ENCODE measurements at places on chromosomes 2 and 18.

GRCh38 chr2:65688141-65688886, 255.9 kb upstream of the SPRED2 start:
- DNase-seq: no peak

GRCh38 chr18:46587600-46587999, 69.4 kb downstream of the LOXHD1 start:
- no peak for DNase-seq

DNA sequence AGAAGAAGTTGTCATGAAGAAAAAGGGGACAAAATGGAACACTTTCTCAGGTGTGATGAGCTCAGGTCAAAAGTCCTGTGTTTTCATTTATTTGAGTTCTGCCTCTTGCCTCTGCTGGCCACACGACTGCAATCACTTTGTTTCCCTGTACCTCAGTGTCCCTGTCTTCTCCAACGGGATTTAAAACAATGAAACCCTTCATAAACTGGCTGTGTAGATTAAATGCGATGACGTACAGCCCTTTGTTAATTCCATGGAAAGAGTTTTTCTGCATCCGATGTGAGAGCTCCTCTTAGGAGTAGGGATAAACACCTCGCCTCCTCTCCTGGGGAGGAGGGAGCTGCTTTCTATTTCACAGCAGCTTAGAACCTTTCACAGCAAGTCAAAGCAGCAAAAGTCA, 51.5 kb upstream of the CNGA3 start:
- no peak for DNase-seq

DNA sequence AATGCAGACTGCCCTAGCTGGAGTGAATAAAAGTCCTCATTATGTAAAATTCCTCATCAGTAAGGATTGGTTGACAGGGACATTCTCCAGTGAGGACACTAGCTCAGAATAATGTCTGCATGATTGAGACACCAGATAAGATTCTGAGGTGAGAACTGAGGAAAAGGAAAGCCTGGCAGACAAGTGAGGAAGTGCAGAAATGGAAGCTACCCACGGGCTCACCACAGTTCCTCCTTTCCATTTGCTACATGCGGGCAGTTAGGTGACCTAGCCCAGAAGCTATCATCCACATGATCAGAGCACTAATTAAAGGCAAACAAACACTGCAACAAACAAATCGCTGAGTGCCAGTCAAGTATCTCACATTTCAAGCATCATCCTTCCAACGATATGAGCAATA, 27.7 kb downstream of the NETO1 start:
- no peak for DNase-seq

GRCh38 chr2:30590407-30590806, 143.4 kb downstream of the LCLAT1 start:
- no peak for DNase-seq

GRCh38 chr2:132876745-132877391, 206.9 kb upstream of the LYPD1 start:
- DNase-seq: no peak

- no peak for DNase-seq
Observed at GRCh38 chr2:17805717-17806363, 10.4 kb upstream of the MSGN1 start.

DNA sequence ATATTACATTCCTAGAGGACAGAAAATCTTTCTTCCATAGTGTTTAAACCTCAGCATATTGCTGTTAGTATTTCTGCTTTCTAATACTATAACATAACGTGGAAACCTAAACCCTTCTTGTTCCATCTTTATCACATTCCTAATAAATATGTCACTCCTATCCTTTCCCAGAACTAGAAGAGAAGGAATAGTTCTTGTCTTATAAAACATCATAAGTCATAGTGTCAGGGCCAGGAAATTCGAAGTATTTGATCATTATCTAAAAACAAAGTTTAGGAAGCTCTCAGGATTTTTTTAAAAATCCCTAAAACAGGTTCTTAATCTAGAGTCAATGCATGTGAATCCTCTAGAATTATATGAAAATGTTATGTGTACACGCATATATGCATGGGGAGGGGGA, 2.0 kb downstream of the NHEJ1 start:
- DNase-seq: no peak

DNA sequence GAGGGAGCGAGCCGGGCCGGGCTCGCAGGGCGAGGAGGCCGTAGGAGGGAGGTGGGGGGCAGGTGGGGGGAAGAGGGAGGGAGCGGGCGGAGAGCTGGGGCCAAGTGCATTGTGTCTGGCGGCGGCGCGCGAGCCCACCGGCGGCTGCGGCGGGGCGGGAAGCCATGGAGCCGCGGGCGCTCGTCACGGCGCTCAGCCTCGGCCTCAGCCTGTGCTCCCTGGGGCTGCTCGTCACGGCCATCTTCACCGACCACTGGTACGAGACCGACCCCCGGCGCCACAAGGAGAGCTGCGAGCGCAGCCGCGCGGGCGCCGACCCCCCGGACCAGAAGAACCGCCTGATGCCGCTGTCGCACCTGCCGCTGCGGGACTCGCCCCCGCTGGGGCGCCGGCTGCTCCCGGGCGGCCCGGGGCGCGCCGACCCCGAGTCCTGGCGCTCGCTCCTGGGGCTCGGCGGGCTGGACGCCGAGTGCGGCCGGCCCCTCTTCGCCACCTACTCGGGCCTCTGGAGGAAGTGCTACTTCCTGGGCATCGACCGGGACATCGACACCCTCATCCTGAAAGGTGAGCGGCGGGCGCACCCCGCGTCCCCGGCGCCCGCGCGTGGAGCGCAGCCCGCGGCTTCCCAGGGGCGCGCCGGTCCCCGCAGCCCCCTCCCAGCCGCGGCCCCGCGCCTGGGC, at the start of gene TMEM178A:
Gene TMEM178A (plus strand): TSS at position 107 of the 680 bp plus-strand sequence. CDS start 58 bp downstream, at position 165.
- peak; percentile 10 for DNase-seq

DNA sequence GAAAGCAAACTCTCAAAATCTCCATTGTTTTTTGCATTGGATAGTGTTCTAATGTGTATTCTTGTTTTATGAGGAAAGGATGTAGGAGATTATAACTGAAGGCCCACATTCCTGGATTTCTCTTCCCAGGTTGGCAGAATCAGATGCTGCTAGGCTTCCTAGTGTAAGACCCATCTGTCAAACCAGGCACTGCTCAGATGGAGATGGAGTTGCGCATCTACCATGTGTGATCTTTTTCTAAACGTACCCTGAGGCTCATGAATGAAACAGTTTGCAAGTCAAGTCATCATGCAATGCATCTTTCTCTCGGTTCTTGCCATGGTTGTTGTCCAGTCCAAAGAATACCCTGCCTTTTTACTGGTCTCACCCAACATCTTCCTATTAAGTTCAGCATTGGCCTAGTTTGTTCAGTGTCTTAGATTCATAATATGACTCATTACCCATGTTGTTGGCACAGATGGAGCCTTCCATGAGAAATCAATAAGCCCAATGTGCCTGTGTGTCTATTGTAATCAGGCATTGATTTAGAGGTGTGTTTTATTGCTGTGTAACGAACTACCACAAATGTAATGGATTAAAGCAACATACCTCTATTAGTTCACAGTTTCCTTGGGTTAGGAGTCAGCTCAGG, 127.4 kb downstream of the NYAP2 start:
- DNase-seq: no peak

- DNase-seq: no peak
Observed at GRCh38 chr2:165843351-165843750, 49.3 kb upstream of the GALNT3 start.

DNA sequence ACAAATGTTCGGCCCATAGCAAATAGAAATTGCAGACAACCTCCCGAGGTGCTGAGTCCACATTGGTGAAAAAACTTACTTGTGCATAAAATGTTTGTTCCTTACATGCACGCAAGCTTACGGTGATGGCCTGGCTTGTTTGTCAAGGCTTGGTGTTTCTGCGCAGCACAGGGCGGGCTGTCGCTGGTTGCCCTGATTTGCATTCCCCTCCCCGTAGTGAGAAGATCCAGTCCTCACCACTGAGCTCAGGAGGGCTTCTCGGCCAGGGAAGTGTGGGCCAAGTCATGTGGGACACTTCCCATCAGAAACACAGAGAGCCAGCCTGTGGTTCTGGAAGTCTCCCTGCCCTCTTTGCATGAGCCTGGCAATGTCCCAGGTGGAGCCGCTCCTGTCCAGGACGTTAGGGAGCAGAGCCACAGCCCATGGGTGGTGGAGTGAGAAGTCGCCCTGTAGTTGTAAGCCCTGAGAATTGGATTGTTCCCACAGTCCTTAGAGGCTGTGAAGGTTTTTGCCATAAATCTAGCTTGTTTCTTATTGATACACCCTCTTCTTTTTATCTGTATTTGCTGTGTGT, 152.7 kb downstream of the TWIST2 start:
- no peak for DNase-seq

DNA sequence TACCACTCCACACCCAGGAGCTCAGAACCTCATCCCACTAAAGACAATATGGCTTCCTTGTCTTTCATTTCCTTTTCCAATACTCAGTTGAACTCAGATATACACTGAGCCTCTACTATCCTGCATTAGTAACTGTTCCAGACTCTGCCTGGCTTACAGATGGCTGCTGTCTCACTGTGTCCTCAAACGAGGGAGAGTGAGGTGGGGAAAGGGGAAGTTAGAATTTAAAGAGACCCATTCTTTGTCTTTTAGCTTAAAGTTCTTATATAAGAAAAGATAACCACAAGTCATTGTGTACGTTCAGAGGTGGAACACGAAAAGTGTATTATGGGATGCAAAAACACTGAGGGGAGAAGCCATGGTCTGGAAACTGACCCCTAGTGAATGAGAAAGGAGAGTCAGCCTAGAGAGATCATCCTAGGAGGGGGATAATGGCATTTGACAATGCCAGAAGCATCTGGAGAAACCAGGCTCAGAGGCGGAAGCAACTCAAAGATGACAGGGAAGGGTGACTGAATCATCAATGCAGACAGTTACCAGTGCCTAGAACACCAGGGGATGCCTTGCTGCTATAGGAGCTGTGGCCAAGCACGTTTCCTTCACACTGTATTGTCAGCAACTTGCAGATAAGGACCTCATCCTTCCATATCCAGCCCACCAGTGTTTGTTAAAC, 170.7 kb downstream of the CYRIA start:
- no peak for DNase-seq

- DNase-seq: no peak
Observed at GRCh38 chr18:79935925-79936324, 15.5 kb downstream of the SLC66A2 start.

- no peak for DNase-seq
Observed at GRCh38 chr2:86686905-86687304, 33.2 kb upstream of the RMND5A start.

DNA sequence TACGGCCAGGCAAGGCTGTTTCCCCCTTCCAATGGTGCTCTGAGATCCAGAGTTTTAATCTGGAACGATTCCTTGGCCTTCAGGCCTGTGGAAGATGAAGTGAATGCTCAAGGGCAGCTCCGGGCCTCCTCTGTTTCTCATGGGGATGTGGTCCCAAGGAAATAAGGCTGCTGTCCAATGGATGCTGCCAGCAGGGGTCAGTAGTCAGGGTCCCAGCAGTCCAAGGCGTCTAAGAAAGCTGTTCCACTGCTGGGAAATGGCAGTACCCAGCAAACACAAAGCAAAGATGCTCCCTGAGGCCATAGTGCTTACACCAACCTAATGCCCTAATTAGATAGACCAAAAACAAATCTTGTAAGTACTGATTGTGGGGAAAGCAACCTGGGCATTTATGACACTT, 12.5 kb downstream of the NMS start:
- DNase-seq: peak; percentile 2

DNA sequence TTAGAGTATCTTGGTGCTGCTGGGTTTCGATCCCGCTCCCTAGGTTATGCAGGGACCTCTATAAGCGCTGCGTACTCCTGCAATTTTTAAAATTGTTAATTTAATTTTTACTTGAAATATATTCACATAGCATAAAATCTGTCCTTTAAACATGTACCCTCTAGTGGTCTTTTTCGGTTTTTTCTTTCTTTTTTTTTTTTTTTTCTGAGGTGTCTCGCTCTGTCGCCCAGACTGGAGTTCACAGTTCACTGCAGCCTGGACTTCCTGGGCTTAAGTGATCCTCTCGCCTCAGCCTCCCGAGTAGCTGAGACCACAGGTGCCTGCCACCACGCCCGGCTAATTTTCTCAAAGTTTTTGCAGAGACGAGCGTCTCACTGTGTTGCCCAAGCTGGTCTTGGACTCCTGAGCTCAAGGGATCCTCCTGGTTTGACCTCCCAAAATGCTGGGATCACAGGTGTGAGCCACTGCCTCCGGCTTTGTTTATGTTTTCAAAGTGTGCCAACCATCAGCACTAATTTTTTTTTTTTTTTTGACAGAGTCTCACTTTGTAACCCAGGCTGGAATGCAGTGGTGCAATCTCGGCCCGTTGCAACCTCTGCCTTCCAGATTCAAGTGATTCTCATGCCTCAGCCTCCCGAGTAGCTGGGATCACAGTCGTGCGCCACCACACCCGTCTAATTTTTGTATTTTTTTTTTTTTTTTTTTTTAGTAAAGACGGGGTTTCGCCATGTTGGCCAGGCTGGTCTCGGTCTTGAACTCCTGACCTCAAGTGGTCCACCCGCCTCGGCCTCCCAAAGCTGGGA, 585 bp upstream of the MOB1A start:
- DNase-seq: peak; percentile 13

- DNase-seq: no peak
Observed at GRCh38 chr2:236215761-236216333, 47.7 kb upstream of the GBX2 start.

DNA sequence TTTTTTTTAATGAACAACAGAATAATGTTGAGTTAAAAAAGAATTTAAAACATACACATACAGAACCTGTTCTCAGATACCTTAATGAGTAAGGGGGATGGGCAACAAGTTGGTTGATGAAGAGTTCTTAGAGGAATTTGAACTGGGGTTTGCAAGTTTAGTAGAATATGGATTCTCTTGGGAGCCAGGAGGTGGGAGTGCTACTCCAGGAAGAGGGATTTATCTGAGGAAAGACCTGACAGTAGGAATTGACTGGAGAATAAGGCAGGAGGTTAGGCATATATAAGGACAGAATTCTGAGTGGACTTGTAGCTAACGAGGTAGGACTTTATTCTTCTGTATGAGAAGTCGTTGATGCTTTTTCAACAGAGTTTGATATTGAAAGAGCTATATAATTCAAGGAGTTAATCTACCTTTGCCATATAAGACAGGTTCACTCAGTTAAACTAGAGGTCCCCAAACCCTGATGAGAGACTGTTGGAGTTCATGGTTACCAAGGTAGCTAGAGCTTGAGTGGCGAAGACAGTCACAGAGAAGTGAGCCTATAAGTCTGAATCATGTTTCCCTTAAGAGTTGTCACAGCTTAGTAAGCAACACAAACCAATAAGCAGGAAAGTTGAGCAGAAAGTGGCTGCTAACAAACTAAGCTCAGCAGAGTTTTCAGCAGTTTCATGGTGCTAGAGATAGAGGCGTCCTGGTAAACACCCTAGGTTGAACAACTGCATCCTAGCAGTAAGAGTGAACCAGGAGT, 88.2 kb downstream of the NCOA1 start:
- DNase-seq: no peak

DNA sequence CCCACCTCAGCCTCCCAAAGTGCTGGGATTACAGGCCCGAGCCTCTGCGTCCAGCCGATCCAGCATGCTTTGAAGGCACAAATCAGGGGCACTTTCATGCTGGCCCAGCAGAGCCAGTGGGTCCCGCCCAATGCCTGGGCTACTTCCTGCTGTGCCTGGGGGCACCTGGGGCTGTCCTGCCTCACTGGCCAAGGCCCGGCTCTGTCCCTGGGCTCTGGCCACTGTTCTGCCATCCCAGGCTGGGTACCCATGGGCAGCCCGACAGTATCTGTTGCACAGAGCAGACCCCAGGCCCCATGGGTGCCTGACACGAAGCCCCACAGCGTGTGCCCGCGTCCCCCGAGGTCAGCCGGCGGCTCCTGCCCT, 6.8 kb upstream of the GAL3ST2 start:
- no peak for DNase-seq

All from cardiac muscle cell (in vitro differentiated cells and primary cell).